Fibroblast of the aortic adventitia (primary cell): ENCODE measurements at places on chromosomes 16 and 17.

GRCh38 chr17:40791787-40792436 is 7.8 kb downstream of the KRT28 start:
- DNase-seq, result peak; percentile 66

DNA sequence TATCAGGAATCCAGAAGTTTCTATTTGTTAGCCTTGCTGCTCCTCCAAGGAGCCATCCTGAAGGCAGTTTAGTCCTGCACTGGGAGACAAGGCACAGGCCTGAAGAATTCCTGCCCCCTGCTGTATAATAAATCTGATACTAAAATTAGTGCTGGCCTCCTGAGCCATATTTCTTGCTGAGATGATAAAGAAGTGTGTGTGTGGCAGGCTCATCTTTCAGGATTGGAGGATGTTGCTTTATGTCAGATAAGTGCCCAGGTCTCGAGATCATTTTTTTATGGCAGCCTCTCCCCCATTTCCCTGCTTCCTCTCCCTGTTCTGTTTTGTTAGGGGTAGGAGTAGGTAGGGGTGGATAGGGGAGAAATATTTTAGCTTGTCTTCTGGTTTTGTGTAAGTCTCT is 26.0 kb downstream of the MSI2 start:
- DNase-seq, result no peak

DNA sequence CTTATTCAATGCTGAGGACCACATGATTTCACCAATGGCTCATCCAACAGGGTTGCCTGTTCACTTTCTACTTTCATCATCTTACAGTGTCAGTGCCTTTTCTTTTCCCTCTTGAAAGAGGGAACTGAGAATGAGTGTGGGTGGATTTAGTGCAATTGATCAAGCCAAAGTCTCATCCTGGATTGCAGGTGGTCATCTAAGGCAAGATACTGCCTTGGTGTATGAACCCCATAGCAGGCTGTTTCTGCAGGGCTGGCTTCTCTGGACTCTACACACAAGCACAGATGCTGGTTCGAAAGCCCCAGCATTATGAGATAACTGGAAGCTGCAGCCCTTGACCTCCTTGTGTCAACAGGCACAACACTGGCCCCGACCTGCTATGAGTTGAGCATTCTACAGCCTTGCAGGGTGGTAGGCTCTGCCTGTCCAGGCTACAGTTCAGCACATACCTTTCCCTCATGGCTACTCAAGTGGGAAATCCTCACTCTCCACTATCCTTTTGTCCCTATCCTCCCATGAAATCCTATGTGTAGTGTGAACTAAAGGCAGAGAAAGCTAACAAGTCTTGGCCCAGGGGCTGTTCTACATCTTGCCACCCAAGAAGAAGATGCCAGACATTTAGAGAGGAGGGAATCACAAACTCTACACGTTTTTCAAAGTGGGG is 358.7 kb downstream of the SLC39A11 start:
- no peak for DNase-seq

DNA sequence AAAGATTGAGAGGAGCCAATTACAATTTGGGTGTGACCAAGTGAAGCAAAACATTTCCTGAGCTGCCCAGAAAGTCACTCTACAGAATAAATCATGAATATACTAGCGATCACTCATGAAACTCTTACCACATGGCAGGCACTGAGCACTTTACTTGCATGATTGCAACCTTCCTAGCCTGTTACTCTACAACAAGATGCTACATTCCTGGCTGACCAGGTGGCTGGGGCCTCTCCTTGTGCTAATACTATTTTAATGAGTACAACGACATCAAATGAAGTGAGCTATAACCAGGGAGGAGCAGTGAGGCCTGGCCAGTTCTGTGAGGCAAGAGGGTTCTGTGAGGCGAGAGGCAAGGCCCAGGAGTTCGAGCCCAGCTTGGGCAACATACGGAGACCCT is 75.2 kb downstream of the CPPED1 start:
- no peak for DNase-seq

DNA sequence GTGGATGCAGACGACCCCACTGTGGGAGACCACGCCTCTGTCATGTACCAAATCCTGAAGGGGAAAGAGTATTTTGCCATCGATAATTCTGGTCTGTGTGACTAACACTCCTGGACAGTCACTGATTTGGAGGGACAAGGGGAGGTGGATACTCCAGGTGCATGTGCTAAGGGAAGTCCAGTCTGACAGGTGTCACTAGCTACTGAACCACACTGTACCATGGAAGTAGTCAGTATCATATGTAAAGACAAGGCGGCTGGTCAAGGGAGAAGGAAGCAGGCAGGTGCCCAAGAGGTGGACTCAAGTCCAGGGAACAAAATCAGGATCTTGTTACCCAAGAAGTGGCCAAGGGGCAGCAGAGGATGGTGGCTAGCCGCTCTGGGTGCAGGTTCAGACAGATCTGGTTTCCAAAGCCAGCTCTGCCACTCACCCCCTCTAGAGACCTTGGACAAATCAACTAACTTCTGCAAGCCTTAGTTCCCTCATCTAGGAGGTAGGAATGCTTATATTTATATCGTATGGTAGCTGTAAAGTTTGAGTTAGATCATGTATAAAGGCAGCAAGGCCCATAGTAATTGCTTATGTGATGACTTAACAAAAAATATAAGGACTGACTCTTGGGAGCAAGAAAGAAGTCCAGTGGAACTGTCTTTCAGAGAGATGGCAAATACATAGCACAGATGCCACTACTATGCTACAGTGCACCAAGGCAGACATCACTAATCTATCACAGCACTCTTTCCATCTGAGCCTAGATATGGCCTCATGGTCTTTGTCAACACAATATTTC is 22.1 kb downstream of the CDH5 start:
- no peak for DNase-seq

- DNase-seq, result no peak
Measured at GRCh38 chr17:6179017-6179416, 108.8 kb downstream of the WSCD1 start.

DNA sequence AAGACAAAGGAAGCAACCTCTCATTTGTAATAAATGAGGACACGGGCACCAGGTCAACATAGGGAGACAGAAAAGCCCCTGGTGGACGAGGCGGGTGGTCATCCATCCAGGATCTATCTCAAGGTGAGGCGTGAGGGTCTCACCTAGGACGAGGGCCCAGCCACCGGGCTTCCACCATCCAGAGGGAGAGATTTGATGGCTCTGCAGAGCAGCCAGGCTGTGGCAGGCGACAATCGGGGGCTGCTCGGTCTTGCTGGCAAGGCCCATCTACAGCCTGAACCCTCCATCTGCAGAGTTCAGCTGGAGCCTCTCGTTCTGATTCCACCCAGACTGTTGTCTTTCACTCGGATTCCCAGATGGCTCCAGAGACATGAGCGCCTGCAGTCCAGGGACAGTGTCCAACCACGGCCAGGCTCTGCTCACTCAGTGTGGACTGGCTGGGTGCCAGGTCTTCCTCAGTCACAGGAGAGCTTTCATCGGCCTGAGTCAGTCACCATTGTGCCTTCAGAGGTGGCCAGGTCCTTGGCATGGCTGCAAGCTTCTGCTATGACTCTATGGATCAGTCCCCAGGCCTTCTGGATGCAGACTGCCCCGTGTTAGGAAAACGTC is 5.9 kb downstream of the LITAFD start:
- DNase-seq, result peak; percentile 33

- no peak for DNase-seq
Measured at GRCh38 chr16:4320571-4321137, 4.8 kb downstream of the GLIS2 start.

DNA sequence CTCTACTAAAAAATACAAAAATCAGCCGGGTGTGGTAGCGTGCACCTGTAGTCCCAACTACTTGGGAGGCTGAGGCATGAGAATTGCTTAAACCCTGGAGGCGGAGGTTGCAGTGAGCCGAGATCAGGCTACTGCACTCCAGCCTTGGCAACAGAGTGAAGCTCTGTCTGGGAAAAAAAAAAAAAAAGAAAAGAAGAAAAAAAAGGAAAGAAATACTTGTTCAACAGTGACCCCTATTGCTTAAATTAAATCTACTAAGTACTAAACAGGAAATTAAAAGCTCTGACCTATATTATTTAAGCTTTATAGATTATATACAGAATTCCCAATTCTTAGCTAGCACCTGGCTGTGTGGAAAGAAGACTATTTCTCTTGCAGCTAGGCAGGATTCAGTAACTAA is 48.9 kb downstream of the FBXL20 start:
- peak; percentile 28 for DNase-seq
